ENCODE measurements at places on chromosomes 3 and 15.

GRCh38 chr3:126542340-126543241, 16.1 kb downstream of the C3orf22 start:
- no peak for DNase-seq

GRCh38 chr3:8365541-8365940, 136.1 kb upstream of the LMCD1 start:
- DNase-seq = no peak

GRCh38 chr3:160810362-160811236, 54.6 kb downstream of the PPM1L start:
- no peak for DNase-seq

DNA sequence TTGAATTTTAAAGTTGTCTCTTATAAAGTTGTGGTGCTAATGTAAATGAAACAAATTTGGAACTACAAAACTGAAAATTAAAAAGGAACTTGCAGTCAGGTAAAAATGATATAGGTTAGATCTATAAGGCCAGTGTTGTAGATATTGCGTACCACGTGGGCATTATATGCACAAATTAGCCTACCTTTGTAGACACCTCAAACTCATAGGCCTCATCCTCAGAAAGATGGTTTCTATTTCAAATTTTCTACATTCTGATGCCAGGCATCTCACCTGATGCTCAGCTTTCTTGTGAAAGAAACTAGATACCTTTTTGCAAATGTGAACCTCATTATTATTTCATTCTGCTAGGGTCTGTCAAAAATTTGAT, 25.6 kb downstream of the TMEM207 start:
- no peak for DNase-seq

DNA sequence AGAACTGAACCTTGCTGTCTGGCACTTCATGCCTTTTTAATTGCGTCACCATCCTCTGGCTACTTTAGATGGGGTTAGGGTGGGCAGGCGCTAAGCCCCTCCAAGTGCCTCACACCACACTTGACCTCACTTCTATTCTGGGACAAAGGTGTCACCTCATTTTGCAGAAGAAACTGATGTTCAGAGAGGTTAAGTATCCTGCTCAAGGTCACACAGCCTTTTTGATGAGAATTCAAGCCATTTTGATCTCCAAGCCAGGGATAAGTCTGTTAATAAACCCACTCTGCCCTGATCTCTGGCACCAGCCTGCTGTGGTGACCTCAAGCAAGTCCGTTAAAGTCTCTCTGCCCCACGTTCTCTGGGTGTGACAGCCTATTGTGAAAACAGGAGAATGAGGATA, 58.8 kb upstream of the PRR23C start:
- no peak for DNase-seq
